Substantia nigra (tissue), 51 donors: ENCODE measurements at places on chromosomes 2 and 18.

DNA sequence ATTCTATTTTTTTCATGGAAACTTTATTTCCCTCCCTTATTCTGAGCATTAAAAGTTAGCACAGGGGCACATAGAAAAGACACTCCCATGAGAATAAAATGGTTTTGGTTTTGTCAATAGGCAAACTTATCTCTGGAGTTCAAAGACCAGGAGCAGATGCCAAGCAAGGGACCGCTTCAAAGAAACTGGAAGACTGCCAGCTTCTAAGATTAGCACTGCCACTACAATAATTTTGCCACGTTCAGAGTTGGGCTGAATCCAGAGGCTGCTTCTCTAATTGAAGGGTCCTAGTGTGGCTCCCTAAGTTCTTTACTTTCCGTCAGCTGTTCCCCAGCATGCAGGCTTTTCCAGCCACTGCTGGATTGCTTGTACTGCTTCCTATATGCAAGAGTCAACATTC lies 681.0 kb upstream of the GCFC2 start:
- no peak for DNase-seq

- no peak for DNase-seq
These were observed 60.1 kb upstream of the IL1RL1 start for GRCh38 chr2:102251042-102251848.

GRCh38 chr2:9192712-9193111 lies 13.9 kb upstream of the ASAP2 start:
- DNase-seq, result no peak

DNA sequence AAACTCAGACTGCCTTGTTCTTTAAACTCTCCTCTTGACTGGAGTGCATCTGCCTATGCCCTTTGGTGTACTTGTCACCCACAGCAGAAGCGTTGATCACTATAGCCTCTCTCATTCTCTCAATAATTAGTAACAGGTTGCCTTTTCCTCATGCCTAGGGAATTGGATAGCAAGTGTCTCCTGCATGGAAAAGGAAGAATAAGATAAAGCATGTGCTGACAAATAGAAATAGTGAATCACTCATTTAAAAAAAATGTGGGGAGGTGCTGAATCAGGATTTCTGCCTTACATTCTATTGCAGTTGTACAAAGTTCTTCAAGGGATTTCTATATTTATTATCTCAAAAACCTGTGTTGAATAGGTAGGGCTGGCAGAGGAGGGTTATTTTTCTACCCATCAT lies 323.0 kb downstream of the TXNL1 start:
- no peak for DNase-seq

DNA sequence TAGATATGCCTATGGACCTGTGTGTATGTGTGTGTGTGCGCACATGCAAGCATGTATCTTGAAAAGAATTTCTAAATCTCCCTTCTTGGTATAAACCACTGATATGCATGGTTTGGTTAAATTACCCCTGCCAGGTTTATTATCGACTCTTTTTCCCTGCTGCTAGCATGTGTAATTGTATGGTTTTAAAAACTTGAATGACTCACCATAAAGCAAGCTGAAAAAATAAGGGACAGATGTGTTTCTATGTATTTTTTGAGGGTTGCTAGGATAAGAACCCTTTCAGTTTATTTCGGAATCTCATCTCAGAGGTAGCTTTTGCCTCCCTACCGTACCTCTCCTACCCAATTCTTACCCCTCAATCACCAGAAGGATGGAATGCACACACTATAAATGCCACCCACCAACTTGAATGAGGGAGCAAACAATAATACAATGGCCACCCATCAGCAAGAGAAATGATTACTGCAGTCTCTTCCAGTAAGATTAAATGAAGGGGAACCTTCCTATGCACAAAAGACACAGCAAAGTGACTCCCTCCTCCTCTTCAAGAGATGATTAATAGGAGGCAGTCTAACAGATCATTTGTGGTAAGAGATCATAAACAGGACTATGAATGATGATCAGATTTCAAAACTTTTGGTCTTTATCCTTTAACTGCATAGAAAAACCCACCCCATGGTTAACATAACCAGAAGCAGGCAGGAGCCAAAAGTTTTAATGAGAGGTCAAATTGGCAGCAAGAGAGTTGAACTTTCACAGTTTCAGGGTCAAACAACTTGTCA lies 357.2 kb downstream of the SATB2 start:
- DNase-seq, result no peak

DNA sequence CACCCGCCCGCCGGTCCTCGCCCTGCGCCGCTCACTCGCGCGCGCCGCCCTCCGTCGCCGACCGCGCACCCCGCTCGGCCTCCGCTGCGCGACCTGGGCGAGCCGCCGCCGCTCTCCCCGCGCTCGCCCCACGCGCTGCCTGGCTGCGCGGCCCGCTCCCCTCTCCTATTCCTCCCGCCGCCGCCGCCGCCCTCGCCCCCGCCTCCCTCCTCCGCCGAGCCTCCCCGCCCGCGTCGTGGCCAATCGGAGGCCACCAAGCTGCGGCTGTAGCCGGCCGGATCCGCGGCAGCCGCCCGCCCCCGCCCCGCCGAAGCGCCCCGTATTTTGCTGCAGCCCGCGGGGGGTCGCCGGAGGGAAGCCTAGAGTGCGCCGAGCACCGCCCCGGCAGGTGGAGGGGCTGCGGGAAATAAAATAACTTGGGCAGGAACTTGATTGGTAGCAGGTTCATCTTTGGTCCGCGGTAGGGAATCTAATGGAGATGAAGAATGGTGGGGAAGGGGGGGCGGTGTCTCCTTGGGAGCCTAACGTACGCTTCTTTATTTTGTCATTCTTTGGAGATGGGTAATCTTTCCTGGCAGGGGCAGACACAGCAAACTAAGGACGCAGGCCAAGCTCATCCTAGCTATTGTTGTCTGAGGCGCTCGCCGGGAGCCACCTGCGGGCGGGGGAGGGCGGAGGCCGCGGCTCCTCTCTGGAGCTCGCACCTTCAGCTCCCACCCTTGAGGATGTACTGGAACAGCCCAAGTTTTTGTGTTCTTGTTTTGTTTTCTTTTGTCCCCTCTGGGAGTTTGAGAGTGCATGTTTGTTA lies 1.1 kb upstream of the CDH2 start:
- DNase-seq, result peak; percentile 75

- DNase-seq, result no peak
These were observed 60.6 kb downstream of the ZCCHC2 start for GRCh38 chr18:62583376-62583775.

DNA sequence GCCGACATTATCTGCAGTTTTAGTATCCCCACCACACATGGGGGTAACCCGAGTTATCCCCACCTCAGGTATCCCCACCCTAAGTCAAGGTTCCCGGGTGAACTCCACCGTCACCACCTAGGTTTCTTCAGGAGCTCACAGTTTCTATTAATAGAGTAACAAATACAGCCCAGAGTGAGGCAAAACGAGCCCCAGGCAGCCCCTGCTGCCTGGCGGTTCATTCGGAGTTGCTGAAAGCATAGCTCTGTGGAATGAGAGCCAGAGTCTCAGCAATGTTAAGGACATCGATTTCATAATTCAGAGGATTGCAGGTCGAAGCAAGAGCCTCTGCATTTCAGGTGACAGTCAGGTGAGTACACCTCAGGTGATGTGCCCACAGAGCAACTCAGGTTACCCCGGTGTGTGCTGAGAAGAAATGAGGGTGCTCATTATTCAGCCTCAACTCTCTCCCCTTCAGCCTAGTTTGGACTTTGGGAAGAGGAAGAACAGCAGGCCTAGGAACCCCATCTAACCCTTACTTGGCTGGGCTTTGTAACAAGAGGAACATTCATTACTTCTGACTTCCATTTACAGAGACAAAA lies 10.7 kb downstream of the SATB2 start:
- no peak for DNase-seq
